ENCODE measurements at places on chromosomes 4 and X.

GRCh38 chr4:118587116-118587831 is 97.9 kb upstream of the METTL14 start:
- no peak for DNase-seq

DNA sequence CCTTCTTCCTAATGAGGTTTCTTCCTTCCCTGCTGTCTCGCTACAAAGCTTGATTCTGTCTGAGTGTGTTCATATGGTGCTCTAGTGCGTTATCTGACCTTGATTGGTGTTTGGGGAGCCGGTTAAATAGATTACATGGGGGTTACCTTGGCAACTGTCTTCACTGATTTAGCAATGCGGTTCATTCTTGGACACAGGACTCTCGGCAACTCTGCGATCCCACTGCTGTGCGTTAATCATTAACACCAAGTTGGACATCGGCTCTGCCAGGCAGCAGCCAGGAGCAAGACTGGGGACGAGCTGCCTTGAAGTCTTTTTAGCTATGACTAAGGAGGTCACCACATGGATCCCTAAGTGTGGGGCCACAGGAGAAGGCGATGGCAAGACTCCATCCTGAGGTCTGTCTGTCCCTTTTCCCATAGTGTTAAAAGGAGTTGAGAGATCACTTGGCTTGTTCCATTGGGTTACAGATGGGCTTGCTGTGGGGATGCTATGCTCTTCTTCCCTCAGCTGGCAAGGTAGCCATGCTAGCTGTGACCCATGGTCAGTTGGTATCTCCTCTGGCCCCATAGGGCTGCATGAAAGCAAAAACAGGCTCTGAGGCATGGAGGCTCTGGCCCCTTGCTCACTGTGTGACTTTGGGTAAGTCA is 93.4 kb upstream of the MAMLD1 start:
- no peak for DNase-seq

DNA sequence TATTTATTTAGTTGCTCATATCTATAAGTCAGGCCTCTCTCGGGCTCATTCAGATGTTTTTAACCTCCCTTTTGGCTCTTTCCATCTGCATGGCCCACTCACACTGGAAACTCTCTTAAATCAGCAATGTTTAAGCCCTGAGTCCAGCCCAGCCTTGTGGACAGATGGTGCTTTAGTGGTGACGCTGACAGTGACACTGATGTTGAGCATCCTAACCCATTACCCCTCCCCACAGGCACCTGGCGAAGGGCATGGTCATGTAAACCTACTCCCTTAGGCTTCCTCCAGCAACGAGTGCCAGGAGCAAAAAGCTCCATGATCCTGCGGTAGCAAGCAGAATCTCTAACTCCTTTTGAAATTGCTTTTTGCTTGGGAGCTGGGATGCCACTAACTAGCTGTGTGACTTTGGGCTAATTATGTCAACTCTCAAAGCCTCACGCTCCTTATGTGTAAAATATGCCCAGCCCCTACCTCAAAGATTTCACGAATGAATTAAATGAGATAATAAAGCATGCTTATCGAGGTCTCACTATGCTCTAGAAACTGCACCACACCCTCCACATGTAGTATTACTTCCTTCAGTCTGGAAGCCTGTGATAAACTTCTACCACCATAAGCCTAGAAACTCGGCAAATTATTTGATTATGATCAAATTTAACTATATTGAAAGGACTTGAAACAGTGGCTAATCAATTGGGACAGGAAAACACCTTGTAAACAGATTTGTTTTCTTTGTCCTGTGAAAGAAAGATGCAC is 569.4 kb downstream of the BCOR start:
- no peak for DNase-seq

- peak; percentile 27 for DNase-seq
These were observed 69.8 kb downstream of the SHROOM3 start for GRCh38 chr4:76504613-76505465.

DNA sequence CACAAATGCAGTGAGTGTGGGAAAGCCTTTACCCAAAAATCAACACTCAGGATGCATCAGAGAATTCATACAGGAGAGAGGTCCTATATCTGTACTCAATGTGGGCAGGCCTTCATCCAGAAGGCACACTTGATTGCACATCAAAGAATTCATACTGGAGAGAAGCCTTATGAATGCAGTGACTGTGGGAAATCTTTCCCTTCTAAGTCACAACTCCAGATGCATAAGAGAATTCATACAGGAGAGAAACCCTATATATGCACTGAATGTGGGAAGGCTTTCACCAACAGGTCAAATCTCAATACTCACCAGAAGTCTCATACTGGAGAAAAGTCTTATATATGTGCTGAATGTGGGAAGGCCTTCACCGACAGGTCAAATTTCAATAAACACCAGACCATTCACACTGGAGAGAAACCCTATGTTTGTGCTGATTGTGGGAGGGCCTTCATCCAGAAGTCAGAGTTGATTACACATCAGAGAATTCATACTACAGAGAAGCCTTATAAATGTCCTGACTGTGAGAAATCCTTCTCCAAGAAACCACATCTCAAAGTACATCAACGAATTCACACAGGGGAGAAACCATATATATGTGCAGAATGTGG is 79.3 kb downstream of the ZNF81 start:
- DNase-seq: no peak

DNA sequence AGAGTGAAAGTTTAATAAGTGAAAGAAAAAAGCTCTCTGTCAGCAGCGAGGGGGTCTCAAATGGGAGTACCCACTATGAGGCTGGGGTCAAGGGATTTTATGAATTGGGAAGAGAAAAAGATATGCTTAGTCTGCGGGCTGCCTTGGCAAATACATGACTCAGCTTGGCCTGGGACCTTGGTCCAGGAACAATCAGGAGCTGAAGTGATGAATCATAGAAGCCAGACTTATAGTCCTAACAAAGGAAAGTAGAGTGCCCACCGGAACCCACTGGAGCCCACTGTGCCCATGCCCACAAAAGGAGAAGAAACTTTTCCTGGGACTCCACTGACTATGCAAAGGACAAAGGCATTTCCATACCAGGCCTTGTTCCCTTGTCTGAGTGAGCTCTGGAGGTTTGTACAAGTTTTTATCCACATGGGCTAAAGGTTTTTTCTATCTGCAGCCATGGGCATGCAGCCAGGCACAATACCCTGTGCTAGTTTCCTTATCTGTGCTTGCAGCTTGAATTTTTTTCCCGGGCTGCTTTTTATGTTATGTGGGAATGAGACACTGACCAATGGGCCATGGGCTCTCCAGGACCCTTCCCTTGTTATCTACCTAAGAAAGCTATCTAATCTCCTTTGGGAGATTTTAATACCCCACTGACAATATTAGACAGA is 201.7 kb downstream of the FAM133A start:
- DNase-seq: no peak

- DNase-seq: no peak
These were observed 90.9 kb upstream of the SPRY1 start for GRCh38 chr4:123305736-123306135.

DNA sequence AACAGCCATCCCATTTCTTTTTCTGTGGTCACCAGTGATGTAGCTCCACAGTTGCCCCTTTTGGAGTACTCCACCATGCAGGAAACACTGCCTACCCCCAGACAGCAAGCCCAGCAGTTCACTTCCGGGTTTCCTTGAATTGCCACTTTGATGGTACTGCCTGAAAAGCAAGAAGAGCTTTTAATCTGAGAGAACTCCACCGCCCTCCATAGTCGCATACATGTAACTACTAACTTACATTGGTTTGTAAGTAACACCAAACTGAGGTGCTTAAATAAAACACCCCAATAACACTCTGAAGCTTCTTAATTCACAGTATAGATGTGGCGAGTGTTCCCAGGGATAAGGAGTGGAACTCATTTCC is 53.6 kb upstream of the HPSE start:
- DNase-seq: no peak

GRCh38 chrX:124293810-124294209 is 38.6 kb upstream of the TEX13D start:
- no peak for DNase-seq

GRCh38 chr4:184348311-184349233 is 125.8 kb downstream of the IRF2 start:
- DNase-seq: no peak

Data from mammary epithelial cell (primary cell).